ENCODE measurements at places on chromosomes 5 and 9.

GRCh38 chr9:120919843-120920805 lies 6.5 kb downstream of the TRAF1 start:
- DNase-seq: no peak

DNA sequence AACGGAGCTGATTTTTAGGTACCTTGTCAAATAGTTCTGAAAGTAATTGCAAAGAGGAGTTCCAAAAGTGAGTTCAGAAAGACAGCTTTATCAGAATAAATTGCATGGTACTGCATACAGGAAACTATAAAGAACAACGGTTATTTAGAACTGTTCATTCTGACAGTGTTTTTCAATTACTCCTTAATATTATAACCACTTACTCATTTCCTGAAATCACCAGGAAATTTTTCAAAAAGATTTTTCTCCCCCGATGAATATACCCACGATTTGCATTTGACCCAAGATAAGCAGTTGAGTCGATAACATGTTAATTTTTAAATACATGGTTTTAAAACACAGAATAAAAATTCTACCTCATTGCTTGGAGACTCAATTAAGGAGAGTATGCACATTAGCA lies 9.4 kb downstream of the DOCK8 start:
- no peak for DNase-seq

DNA sequence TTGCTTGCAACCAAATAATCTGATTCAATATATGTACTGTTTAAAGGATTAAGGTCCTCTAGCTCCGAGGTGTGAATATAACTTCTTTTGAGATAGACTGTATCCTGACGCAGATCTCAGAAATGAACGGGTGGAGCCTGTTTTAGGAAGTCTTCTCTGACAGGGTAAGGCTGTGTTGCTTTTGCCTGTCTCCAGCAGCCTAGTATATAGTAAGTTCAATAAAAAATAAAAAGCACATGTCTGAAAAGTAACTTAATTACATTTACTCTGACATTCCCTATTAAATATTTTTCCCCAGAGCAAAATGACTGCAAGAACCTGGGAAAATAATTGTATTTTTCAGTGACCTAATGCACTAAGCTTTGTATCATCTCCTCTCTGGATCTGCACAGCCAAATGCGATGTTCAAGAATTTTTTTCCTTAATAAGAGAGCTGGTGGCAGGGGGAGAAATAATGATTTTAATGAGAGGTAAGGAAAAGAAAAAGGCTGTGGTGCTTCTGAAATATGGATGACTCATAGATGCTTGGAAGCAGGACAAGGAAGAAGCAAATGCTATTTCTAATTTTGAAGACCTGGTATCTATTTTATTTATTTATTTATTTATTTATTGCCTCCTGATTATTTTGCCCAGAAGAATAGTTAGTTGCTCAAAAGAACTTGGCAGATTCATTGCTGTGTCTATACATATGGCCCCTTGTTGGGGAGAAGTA lies 7.3 kb downstream of the PPP3R2 start:
- no peak for DNase-seq

- DNase-seq: no peak
Measured at GRCh38 chr5:145975361-145976066, 39.1 kb downstream of the SH3RF2 start.

DNA sequence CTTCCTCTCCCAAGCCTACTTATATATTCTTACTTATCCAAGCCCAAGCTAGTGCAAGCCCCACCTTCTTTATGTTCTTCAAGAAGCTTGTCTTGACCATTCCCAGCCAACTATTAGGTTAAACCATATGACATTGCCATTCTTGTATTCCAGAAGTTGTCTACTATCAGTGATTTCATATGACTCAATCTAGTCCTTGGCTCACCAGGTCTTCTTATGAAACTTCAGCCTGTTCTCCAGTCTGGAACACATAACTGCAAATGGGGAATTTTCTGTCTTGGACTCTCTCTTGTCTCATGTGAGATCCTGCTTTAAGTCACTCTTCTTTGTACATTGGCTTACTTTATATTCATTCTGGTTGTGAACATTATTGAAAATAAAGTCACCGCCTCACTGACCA lies 130.7 kb downstream of the TTLL11 start:
- DNase-seq: no peak

- no peak for DNase-seq
Measured at GRCh38 chr9:114880291-114880745, 50.1 kb downstream of the TNFSF8 start.

GRCh38 chr9:126616521-126616976 lies 2.8 kb downstream of the LMX1B start:
- DNase-seq: no peak

DNA sequence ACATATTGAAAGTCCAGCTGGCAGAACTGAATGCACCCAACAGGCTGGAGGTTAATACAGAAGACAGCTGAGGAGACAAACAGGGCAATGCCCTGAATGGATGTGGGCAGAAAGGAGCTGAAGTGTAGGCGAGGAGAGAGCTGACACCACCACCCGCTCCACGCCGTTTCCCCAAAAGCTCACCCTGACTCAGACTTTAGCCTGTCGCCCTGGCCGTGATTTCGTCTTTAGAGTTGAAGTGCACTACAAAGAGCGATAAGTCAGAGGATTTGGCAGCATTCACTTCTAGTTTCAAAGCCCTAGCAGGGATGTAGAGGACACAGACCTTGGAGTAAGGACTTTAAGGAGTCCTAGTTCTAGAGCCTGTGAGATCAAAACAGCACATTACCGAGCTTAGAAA lies 2.2 kb upstream of the ERAP1 start:
- DNase-seq: no peak

DNA sequence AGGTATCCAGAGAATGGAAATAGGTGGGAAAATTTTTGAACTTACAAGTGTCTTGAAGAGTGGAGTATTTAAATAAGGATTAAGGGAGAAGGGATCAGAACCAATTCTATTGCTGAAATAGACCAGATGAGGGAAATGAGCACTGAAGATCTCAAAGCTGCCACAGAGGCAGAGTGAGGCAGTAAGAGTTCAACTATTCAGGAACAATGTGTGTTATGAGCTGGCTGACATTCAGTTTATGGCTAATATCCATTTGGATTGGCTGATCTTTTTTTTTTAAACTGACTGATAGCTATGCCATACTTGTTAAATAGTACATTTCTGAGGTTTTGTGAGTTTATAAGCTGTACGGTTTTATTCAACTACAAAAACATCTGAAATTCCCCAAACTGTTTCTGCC lies 95.3 kb upstream of the GNA14 start:
- DNase-seq: no peak

DNA sequence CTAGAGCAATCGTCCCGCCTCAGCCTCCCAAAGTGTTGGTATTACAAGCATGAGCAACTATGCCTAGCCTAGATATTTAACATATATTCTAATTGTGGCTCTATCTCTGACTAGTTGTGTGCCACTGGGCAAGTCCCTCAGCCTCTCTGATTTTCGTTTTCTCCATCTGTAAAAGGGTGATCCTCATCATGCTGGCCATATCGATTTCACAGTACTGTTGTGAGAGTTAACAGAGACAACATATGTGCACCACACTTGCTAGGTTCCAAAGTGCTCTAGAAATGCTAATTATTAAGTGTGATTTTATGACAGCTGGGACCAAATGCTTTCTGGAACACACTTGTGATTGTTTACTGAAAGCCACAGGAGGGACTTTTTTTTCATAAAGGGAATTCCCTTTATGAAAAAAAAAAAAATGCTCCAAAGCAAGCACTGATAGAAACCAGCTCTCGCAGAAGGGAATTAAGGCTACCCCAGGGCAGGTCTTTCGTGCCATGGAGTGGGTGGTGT lies 78.5 kb upstream of the EPB41L4B start:
- DNase-seq: no peak

GRCh38 chr9:120261419-120261818 lies 318.5 kb downstream of the CDK5RAP2 start:
- DNase-seq: no peak

DNA sequence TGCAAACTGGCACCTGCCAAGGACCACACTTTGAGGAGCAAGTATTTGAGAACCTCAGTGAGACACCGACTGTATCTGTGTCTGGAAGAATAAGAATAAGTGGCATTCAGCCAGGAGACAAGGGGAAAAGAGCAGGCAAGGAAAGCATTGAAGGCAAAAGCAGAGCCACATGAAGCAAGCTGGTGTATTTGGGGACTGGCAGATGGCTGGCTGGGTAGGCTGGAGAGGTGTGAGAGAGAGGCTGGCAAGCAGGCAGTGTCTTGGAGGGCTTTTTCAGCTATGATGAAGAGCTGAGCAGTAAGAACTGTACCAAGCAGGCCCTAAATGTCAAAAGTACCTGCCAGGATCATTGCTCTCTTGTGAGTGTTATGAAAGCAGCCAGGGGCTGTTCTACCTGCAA lies 14.1 kb upstream of the C5orf58 start:
- no peak for DNase-seq

GRCh38 chr9:94108584-94108983 lies 24.3 kb downstream of the PTPDC1 start:
- DNase-seq: no peak
